ENCODE measurements at places on chromosomes 4 and X.

- DNase-seq, result no peak
Measured at GRCh38 chr4:88446124-88446523, 10.8 kb upstream of the HERC5 start.

- no peak for DNase-seq
Measured at GRCh38 chr4:109037026-109037425, 265.4 kb downstream of the COL25A1 start.

DNA sequence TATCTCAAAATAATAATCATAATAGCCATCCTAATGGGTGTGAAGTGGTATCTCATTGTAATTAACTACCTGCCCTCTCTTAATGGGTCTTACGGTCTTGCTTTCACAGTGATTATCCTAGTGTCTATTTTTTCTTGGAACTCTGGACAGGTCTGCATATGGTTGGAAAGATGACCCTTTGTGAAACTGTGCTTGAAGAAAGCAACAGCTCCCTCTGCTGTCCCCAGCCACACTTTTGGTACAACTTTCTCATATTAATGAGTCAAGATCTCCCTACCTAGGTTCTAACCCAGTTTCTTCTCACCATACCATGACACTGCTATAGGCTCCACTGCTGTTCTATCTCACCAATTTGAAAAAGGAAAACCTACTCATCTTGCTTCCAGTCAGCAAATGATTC is 2.4 kb downstream of the TFDP3 start:
- no peak for DNase-seq

GRCh38 chr4:58113126-58113525 is 1002.9 kb upstream of the IGFBP7 start:
- DNase-seq, result no peak

DNA sequence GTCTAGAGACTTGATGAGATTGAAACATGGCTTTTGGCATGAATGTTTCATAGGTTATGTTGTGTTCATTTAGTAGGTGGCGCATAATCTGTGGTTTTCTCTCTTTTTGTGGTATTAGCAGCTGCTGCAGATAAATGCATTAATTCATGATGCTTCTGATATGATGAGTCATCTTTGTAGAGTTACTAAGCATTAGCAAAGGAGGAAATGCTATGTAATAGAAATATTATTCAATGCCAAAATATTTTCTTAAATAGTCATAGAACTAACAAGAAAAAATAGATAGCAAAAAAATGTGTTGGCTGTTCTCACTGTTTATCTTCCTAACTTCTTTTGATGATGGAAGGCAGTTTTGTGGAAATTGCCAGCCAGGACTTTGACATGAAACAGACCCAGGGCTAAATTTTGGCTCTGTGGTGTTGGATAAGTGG is 3.6 kb downstream of the ZXDB start:
- no peak for DNase-seq

GRCh38 chr4:121741751-121742150 is 23.2 kb downstream of the SMIM43 start:
- DNase-seq, result no peak

GRCh38 chr4:1746919-1747602 is 25.7 kb downstream of the TACC3 start:
- DNase-seq, result no peak

DNA sequence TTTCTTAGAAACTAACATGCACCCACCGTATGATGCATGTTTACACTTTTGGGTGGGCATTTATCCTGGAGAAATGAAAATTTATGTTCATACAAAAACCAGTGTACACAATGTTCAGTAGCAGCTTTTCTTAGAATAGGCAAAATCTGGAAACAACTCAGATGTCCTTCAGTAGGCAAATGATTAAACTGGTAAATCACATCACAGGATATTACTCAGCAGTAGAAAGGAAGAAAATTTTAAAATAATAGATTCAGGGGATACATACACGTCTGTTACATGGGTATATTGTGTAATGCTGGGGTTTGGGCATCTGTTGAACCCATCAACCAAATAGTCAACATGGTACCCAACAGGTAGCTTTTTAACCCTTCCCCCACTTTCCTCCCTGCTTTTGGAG is 25.2 kb upstream of the HSPA4L start:
- no peak for DNase-seq
